NCI-H1930 (cell line): ENCODE measurements at places on chromosomes 6 and 20.

- DNase-seq: no peak
Observed at GRCh38 chr6:138671351-138671750, 102.2 kb upstream of the CCDC28A start.

GRCh38 chr6:53496797-53497375 lies 48.0 kb downstream of the GCLC start:
- DNase-seq: no peak

- no peak for DNase-seq
Observed at GRCh38 chr20:4415281-4415680, 306.4 kb upstream of the PRND start.

DNA sequence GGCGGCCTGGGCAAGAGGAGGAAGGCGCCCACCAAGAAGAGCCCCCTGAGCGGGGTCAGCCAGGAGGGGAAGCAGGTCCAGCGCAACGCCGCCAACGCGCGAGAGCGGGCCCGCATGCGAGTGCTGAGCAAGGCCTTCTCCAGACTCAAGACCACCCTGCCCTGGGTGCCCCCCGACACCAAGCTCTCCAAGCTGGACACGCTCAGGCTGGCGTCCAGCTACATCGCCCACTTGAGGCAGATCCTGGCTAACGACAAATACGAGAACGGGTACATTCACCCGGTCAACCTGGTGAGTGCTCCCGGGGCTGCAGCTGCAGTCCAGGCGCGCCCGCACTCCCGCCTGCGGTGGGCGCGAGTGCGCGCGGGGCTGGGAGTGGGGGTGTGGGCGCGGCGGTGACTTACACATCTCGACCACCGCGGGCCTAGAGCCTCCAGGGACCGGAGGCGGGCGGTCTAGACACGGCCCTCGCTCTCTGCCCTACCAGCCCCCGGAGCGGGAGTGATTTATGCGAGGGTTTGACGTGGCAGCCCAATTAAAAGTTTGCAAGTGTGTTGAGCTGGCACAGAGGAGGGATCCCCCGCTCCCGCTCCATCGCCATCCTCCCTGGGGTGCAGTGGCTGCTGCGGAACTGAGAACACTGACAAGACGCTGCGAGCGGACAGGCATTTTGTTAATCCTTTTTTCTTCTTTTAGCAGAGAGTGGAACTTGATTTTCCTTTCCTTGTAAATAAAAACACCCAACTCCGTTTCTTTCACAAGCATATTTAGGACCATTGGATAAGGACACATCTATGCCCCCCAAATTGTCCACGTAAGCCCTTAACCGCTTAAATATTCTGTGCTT lies 867 bp downstream of the TCF21 start:
- no peak for DNase-seq

- DNase-seq: no peak
Observed at GRCh38 chr6:84912472-84913322, 148.3 kb upstream of the TBX18 start.

- DNase-seq: no peak
Observed at GRCh38 chr20:43947316-43947710, 32.7 kb downstream of the TOX2 start.

DNA sequence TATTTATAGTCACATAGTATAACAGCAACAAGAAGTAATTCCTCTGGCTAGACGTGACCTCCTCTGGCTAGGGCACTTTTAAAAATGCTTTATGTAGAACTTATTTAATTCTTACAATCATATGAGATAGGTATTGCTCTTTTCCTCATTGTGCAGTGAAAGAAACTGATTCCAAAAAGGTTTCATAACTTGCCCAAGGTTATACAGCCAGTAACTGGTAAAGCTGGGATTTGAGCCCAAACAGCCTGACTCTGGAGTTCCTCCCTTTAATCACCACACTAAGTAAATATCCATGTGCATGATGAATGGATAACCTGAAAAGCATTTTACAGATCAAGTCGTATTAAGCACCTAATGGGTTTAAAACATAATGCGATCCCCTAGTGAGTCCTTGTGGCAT lies 214.6 kb downstream of the PRL start:
- DNase-seq: no peak

GRCh38 chr6:81996414-81996813 lies 243.9 kb upstream of the TENT5A start:
- no peak for DNase-seq

GRCh38 chr6:8941577-8941976 lies 506.2 kb upstream of the SLC35B3 start:
- no peak for DNase-seq
